ENCODE measurements at places on chromosomes 6 and 20.

DNA sequence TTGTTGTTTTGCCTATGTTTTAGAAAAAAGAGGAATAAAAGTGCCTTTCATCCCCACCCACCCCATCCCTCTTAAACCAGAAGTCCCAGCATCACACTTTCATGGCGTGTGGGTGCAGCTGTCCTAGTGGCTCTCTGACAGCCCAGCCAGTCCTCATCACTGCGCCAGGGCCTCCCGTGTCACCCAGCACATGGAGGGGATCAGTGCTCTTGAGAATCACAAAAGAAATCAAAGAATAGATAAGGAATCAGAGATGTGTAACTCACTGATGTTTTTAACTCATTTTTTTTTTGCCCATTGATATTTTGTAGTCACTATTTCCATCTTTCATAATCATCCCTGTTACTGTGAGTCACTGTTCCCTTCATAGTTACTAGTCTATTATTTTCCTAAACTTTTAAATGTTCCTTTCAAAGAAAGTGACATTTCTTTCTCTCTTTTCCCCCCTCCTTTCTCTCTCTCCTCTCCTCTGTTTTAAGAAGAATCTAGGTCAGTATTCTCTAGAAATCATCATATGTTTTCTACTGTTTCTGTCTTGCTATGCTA is 78.6 kb downstream of the AIG1 start:
- no peak for DNase-seq

GRCh38 chr6:151166180-151166579 is 73.6 kb upstream of the AKAP12 start:
- no peak for DNase-seq

- no peak for DNase-seq
Measured at GRCh38 chr20:33465481-33466302, 22.1 kb upstream of the SNTA1 start.

- DNase-seq, result no peak
Measured at GRCh38 chr6:110528101-110528929, 51.9 kb upstream of the SLC22A16 start.

DNA sequence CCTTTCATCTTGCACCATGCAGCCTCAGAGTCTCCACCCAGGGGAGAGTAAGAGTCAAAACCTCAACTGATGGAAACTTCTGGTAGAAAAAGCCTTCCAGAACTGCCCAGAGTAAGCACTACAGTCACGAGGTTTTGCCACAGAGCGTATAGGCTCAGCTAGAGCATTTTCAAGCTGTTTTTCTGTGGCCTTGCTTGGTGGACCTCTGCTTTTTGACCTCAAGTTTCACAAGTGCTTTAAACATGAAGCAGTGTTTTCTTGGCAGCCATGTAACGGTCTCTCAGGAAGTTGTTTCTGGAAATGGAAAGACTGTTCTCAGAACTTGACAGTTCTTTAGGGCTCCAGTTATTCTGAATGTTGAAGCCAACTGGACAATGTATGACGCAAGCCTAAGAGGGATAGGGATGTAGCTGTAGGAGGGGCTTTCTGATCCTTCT is 146.5 kb downstream of the ZDHHC14 start:
- no peak for DNase-seq

DNA sequence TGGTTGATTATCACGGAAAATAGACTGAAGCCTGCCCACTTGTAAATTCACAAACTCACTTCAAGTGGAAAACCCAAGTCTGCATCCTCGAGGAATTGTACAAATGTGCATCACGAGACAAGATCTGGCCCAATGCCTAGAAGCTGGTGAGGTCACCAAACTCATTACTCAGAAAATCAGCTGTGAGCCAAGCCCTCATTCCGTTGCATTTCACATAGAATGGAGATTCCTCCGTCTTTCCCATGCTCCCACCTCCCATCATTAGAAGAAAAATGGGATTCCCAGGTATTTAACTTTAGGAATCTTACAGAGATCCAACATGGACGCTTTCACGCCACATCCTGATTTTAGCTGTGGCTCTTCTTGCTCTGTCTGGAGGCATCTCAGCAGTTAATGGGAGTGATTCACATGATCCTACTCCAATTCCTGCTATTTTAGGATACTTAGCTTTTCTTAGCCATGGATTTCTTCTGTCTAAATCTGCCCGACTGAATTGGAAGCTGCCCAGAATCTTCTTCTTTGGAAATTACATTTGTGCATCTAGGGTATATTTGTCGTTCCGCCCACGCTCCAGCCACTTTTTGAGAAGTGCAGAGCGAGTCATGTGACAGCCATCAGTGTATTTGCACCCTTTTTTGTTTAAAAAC is 68.7 kb upstream of the STMND1 start:
- no peak for DNase-seq

- DNase-seq, result no peak
Measured at GRCh38 chr6:13281686-13282085, 46.7 kb downstream of the TBC1D7 start.

DNA sequence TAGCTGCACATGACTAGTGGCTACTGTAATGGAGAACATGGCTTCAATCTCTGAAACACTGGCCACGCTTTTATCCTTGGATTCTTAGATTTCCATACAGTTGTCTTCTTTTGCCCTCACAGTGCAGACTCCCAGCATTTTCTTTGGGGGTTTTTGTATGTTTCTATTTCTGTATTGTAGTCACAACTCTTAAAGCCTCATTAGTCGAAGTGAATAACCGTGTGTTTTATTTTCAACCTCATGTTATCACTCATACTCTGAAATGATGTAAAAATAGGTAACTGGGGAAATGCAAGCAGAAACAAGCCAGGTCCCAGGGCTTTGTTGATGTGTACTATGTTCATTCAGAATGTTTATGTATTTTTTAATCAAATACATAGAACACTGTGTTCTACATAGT is 162.9 kb downstream of the JARID2 start:
- DNase-seq, result no peak

- no peak for DNase-seq
Measured at GRCh38 chr20:32314768-32315167, 37.3 kb downstream of the KIF3B start.

DNA sequence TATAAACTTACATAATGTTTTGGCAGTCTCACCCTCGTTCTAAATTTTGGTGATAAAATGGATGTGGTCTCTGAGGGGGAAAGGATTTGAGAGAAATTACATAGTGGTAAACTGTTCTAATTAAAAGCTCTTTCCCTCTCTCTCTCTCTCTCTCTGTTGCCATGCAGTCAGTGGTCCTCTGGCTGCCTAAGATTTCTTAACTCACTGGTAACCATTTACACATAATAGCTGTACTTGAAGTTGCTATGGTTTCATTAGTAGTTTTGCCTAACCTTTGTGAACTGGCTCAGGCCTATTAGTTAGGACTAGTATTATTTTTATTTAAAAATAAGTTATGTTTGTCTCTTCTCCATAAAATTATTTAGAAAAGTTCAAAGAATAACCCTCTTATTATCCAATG is 42.0 kb downstream of the MAPK14 start:
- no peak for DNase-seq

DNA sequence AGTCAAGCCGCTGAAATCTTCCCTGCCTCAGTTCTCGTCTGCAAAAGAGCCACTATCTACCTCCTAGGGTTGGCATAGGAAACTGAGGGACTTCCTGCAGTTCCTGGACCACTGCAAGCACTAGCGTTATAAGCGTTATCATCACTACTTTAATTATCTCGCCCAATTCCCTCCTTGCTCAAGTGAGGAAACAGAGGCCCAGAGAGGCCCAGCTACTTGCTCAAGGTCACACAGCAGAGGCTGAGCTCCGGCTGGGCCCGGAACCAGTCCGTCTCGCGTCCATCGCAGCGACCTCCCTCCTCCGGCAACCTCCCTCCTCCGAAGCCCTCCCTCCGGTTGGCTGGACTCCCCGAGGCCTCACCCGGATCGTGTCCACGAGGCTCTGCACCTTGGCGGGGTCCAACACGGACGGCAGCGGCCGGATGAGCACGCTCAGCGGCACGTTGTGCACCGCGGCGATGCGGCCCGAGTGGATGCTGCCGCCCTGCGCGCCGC is 338 bp downstream of the SRXN1 start:
- no peak for DNase-seq

GRCh38 chr6:17393892-17394631 is 667 bp downstream of the CAP2 start:
- no peak for DNase-seq

GRCh38 chr6:35569011-35569461 is 56.3 kb upstream of the TULP1 start:
- no peak for DNase-seq

- DNase-seq, result no peak
Measured at GRCh38 chr6:43628393-43629103, 516 bp downstream of the GTPBP2 start.

DNA sequence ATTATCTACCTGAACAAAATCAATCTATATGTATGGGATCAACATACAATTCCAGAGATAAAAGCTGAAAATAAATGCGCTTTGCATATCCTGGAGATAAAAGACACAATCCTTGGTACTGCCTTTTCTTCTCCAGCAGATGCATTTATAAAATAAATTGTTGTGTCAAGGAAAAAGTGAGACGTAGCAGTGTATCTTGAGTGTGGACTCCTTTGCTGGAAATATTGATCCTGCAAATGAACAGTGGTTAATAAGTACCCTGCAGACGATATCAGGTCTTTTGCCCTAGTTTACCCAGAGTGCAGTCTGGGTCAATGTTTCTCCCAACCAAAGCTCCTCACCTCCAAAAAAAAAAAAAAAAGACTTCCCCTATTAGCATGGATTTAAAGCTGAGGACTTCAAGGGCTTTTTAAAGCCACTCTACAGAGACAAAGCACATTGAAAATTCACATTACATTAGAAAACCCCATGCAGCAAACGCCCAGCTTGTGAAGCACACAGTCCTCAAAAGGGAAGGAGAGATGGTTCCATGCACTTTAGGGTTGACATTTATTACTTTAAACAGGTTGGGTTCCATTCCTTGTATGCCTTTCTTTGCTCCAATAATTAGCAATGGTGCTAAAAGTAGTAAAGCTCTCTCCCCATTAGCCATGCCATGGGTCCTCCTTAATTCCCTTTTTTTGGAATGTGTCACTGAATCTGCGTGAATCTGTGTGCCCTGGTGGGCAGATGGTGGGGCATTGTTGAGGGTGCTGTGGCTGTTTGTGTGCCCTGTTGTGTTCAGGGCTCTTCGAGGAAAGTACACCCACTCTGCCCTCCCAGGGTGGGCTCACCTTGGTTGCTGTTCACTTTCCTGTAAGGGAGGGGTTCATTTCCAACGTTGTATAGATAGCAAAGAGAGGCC is 21.1 kb downstream of the FOXA2 start:
- no peak for DNase-seq

GRCh38 chr6:150915880-150916265 is 50.4 kb downstream of the MTHFD1L start:
- no peak for DNase-seq

- DNase-seq, result no peak
Measured at GRCh38 chr6:26217714-26218075, 130.5 kb downstream of the HFE start.
